ENCODE measurements at places on chromosomes 5 and 9. TPM values are rescaled to one million over a fixed set of nuclear protein-coding genes. Genes with fewer than 3 reads are reported as not detected.

Gene QRFP
- total RNA-seq: not detected

DNA sequence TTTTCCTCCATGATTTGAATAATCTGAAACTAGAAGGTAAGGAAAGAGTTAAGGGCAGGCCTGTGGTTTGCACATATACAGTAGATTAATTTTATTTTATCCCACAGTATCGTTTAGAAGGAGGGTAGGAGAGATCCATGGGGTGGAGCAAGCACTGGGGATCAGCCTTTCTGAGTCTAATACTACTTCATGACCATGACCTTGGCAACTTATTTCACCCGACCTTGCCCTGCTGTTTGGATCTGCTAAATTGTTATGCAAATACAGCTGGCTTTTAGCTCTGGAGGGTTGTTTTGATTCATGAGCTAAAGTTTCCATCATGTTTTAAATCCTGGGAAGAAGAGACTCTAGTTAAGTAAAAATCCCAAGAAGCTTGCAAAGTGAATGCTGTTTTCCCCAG, 864 bp upstream of the GRIN3A start:
- no peak overlapping the region for H3K4me3 ChIP-seq
- no peak overlapping the region for H3K27ac ChIP-seq
- DNase-seq: no peak

Gene MTAP
- total RNA-seq: 45.8 TPM

- no peak overlapping the region for H3K4me3 ChIP-seq
- no peak for DNase-seq
- peaks cover 59% of the 10 kb centered on the region for H3K27me3 ChIP-seq
These were observed 13.3 kb upstream of the NKD2 start for GRCh38 chr5:995318-995717.
